ENCODE measurements at places on chromosomes 5 and 9.
A peak's percentile ranks its signal among the peaks of the same experiment; 100 is the strongest.

- no peak for DNase-seq
Measured at GRCh38 chr9:8962084-8962483, 1162.5 kb upstream of the DMAC1 start.

- DNase-seq: peak; percentile 41
Measured at GRCh38 chr9:20356403-20357036, 265.8 kb downstream of the MLLT3 start.

GRCh38 chr5:102866237-102866600 is 111.1 kb downstream of the PAM start:
- no peak for DNase-seq

- DNase-seq: no peak
Measured at GRCh38 chr9:34714007-34714406, 4.1 kb upstream of the CCL21 start.

- no peak for DNase-seq
Measured at GRCh38 chr9:10015755-10016154, 597.0 kb downstream of the PTPRD start.

DNA sequence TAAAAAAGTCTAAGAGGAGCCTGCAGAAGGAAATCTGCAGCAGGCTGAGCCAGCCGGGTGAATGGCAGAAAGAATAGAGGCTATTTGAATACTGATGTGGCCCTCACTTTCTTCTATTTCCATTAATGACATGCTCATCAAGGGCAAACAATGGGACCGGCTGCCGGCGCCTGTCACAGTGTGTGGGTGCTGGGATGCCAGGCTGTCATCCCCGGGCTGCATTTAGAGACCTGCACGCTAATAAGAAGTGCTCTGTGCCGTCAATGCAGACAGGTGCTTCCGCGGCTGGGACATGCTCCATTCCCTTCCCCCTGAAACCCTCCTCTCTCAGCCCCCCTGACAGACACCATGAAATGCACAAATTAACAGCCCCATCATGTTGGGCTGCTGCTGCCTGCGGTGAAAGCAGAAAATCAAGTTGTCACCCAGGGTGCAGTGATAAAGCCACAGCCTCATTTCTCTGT is 217.7 kb upstream of the TBCA start:
- DNase-seq: peak; percentile 59

DNA sequence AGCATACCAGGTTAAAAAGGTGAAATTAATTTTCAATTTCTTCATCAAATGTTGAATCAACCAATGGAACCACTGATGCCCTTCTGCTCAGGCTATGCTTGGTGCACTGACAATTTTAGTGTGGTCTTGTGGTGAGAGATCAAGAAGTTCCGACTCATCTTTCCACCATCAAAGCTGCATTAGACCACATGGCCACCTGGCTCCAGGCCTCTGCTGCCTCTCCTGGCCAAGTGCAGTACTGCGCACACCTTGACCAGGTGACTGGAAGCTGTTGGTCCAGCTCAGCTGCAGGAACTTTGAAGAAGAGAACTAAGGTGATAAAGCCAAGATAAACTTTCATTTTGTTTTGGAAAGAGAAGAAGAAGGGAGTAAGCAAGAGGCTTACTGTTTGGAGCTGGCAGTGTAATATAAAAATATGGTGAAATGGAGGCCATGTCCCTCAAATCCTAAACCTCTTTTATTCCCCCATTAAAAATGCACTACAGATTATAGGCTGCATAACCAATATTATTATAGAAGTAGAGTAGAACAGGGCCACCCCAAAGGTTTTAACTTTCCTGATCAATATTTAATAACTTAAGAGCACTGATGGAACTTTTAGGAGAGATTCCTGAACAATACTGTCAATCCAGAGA is 315.5 kb upstream of the C9orf72 start:
- no peak for DNase-seq

DNA sequence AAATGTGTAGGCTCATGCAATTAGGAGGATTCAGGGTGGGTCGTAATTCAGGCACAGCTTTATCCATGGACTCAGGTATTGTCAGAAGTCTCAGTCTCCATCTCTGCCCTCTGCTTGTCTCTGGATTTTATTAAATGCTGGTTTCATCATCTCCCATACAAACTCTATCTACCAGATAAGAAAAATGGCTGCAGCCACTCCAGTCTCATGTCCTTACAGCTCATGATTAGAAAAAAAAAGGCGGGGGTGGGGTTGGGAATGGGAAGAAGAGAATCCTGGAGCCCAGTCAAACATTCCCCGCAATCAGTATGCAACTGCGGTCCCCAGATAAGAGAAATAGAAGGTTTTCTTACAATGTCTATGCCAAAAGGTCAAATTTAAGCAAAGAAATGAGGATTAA is 7.6 kb upstream of the FBXO38 start:
- no peak for DNase-seq

DNA sequence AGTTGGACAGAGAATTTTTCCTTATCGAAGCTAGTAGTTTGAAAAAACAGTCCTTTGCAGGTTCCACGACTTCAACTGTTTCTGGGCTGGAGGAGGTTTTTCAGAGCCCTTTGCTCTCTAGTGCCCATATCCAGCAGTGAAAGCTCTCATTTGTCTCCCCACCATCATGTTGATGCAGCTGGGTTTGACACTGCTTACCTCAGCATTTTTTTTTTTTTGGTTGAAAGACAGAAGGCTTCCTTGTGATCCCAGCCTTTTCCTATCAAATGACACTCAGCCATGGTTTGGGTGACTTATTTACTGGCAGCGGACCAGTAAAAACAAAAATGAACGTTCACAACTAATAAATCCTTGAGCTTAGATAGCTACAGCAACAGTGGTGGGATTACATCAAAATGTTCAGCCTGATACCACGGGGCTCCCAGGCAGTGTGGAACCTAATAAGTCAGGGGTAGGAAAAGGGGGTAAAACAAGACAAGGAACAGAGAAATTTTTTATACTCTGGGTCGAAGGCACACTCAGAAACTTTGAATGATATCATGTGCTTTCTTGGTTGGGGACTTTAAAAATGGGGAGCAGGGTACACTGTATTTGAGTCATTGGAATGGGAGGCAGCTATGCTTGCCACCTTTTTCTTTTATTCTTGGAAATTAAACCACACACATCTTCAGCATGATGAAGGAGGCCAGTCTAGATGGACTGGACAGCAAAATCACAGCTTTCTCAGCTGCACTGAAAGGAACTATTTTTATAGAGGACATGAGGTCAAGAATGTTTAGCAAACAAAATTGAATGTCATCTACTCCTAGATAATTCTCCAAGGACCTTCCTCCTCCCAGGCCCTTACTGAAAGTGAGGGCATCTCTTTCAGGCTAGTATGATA is 308.9 kb upstream of the MPDZ start:
- DNase-seq: no peak

GRCh38 chr5:89878140-89879132 is 531.1 kb downstream of the CETN3 start:
- DNase-seq: no peak

DNA sequence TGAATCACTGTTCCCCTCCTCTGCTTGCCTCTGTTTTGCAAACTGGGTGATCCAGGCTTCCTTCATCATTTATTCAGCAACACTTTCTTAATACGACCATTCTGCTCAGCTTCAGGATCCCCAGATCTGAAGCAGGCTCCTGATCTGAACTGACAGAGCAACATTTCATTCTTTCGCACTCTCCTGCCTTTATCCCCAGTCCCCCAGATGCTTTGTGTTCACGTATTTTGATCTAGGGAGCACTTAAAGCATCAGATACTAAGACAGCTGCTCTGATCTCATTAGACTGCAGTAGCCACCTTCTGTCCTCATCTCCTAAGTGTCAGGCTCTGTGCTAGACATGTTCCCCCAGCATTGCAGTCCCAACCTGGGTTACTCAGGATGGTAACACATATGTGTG is 158.0 kb downstream of the TRIO start:
- DNase-seq: no peak

GRCh38 chr5:170183816-170184687 is 48.7 kb upstream of the C5orf58 start:
- DNase-seq: no peak

- DNase-seq: no peak
Measured at GRCh38 chr9:110241858-110242321, 14.4 kb downstream of the TXN start.

DNA sequence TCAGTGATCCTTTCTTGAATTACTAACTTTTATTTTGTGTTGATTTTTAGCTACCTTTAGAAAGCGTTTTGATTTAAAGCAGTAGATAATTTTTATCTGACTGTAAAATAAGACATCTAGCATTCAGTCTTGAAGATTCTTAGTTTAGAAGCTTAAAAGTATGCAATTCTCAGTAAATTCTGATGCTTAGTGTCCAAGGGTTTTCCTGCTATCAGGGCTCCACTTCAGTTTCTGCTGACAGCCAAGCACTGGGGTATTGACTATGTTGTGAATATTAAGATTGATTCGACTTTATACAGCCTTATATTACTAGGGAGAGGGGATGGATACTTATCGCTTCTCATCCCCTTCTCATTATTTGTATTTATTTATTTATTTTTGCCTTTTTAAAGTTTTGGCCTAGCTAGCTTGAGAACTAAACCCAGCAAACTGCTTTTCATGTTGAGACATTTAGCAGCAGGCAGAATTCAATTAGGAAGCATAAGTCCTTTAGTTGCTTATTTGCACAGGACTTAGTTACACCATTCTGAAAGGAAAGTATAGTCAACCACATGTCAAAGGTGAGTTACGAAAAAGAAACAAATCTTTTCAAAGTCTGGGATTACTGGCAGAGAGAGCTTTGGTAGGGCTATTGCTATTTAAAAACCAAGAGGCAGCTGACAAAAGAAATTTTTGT is 2.9 kb downstream of the PBX3 start:
- DNase-seq: no peak

DNA sequence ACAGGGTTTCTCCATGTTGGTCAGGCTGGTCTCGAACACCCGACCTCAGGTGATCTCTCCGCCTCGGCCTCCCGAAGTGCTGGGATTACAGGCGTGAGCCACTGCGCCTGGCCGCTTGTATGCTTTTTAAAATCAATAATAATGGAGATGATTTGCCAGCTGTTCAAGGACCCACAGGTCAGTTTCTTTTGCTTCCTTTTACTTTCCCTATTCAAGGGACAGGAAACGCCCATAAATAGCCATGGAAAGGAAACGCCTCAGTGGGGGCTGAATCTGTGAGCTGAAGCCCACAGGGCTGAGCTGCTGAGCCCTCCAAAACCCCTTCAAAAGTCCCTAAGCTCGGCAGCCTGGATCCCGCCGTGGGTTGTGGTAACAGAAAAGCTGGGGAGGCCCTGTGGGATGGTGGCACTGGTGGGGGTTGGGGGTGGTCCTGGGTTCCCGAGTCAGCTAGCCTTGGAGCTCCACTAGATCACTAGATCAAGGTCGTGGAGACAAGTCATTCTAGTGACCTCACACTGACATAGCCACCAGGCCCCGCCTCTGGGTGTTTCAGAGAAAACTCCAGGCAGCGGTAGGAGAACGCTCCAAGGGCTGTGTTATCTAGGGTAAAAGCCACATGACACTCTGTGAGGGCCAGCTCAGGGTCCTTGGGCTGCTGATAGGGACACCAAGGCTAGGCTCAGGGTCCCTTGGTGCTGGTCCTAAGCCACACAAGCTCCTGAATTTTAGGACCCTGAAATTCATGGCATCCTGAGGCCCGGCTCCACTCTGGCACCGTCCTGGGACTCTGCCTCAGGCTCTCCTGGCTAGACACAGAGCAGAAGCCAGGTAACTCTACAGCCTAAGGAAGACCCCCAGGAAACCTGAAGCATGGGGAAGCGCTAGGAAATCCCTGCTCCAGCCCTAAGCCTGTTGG is 18.0 kb upstream of the DUSP1 start:
- no peak for DNase-seq

DNA sequence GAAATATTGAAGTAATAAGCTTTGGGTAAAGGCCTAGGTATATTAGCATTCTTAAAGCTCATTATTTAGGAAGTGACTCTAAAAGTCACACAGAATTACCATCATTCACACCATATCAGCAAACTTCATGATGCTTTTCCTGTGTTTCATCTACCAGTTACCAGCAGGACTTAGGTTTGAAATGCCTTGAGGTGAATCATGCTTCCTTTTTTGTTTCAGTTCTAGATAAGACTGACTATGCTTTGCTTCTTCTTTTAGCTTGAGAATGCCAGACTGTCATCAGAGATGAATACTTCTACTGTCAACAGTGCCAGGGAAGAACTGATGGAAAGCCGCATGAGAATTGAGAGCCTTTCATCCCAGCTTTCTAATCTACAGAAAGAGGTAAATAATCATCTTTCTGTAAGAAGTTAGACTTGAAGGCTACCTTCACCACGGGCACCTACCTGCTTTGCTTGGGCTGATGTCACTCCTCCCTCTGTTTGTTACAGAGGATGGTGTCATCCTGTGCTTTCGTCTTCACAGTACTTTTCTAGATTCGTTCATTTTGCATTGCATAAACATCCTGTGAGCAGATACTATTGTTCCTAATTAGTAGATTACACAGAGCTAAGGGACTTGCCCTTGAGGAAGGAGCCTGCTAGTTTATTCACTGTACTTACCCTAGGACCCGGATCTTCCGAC is 34.7 kb downstream of the LMNB1 start:
- DNase-seq: no peak

DNA sequence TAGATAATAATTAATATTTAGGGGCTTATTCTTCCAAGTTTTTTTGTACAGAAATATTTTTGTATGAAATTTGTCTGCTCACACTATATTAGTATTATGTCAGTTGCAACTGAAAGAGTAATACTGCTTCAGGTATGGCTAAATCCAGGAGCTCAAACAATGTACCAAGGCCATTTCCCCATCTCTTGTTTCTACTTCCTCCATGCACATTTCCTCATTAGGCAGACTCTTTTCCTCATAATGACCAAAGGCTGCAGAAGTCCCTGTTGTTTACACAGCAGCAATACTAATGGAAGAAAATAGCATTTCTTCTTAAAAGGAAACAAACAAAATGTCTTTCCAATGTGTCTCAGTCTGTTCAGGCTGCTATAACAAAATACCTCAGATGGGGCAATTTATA is 9.2 kb upstream of the OTULINL start:
- DNase-seq: no peak

DNA sequence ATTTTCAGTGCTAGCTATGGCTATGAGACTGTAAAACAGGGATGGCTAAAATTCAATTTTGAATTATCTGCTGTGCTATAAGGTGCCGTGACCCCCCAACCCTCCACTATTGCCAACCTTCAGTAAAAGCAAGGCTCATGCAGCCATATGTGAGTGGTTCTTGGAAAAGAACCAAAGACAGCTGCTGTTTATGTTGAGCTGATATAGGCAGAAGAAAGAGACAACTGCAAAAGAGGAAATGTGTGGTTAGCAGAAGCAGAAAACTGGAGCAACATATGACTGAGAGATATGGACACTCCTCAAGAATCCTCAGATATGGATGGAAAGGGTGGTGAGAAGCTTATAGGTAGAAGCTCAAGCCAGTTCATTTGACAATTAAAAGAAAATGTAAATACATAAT is 200.3 kb downstream of the TLE1 start:
- no peak for DNase-seq

- no peak for DNase-seq
Measured at GRCh38 chr5:139705191-139705590, 57.0 kb downstream of the CXXC5 start.

DNA sequence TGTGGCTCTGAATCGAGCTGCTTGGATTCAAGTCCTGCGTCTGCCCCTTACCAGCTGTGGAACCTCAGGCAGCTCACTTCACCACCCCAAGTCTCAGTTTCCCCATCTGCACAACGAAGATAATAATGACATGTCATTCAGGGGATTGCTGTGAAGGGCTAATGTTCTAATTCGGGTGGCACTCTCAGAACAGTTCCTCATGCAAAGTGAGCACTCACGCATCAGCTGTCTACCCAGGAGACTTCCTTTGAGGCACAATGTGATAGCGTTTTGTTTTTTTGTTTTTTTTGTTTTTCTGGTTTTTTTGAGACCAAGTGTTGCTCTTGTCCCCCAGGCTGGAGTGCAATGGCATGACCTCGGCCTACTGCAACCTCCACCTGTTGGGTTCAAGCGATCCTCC is 56.4 kb downstream of the NTNG2 start:
- no peak for DNase-seq

- no peak for DNase-seq
Measured at GRCh38 chr5:126351153-126351552, 72.1 kb upstream of the GRAMD2B start.
